ENCODE measurements at places on chromosomes 16 and 17.

DNA sequence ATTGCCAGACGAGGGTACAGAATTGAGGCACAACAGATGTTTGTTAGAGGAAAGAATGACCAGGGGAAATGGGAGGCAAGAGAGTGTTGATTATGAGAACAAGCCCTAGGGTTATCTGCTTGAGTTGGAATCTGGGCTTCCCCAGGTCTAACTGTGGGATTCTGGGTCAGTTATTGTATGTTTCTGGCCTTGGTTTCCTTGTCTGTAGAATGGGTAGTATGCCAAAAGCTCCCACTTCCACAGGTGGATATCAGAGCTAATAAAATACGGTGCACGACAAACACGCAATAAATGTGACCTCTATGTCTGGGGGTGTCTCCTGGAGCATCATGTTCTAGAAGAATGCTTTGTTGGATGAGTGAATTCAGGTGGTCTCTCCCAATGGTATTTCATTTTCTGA lies 517 bp downstream of the TMC5 start:
- DNase-seq, result no peak

DNA sequence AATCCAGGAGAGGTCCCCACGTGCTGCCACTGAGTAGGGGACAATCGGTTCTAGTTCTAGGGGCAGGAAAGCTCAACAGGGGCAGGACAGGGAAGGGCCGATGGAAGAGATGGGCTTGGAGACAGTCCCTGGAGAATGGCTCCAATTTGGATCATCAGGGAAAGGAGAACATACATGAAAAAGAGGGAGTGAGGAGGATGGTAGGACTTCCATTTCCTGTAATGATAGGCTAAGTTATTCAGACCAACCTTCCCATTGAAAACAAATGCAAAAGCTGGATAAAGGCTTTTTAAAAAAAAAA lies 20.4 kb upstream of the GPATCH8 start:
- DNase-seq, result no peak

DNA sequence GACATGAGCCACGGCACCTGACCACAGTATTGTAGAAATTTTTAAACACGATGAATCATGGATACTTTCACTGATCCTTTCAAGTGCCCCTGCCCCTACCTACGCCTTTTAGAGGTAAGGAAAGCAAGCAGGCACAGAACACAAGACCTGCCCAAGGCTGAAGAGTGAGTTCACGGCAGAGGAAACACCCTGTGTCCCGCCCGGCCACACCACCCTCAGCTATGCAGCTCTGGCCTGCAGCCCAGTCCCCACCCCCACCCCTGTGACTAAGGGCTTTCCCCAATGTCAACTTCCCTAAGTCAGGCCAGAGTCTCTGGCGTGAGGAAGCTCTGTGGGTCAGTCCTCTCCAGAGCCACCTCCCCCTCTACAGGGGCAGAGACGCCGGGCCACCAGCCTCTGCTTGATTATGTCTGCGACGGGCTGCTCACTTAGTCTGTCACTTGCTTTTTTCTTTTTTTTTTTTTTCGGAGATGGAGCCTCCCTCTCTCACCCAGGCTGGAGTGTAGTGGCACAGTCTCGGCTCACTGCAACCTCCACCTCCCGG lies 8.4 kb downstream of the SLC16A5 start:
- no peak for DNase-seq

GRCh38 chr17:78925662-78926555 lies 722 bp upstream of the TIMP2 start:
- no peak for DNase-seq

DNA sequence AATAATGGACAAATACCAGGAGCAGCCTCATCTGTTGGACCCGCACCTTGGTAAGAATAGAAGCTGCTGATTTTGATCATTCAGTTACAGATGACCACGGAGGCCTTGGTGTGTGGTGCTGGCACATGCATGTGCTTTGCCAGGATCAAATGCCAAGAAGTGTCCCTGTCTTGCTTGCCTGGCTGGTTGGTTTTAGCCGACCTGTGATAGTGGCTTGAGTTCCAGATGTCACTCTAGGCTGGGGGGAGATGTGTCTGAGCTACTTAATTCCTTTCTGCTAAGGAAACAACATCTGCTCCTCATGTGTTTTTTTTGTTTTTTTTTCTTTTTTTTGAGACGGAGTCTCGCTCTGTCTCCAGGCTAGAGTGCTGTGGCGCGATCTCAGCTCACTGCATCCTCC lies 4.3 kb downstream of the TBCD start:
- DNase-seq, result no peak

DNA sequence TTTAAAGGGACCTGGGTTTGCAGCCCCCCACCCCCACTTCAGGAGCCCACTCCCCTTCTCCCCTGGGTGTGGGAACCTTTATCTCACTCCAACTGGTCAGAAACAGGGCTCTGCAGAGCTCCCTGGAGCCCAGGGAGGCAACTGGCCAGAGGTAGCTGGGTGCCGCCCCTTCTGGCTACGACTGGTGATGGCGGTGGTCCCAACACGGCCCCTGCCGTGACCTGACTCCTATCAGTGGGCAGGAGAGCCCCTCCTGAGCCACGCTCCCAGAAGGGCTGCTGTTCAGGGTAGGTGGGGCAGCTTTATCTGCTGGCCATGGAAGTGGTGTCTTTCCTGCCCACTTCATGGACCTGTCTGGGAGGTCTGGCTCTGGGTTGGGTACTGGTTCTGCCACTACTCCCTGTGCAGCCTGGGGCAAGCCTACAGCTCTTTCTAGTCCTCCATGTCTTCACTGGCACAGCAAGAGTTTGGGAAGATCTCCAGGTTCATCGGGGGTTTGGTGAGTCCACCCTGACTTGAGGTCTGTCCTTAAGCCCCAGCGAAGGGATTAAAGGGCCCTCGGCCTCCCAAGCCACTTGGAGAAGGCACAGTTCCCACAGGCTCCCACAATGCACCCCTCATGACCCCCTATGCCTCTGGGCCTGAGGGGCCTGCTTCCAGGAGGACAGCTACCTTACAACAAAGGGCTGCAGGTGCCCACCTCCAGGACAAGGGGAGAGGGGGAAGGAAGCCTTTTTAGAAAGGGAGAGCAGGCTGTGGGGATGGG lies 5.5 kb upstream of the SREBF1 start:
- DNase-seq, result no peak

- DNase-seq, result no peak
Measured at GRCh38 chr16:10862438-10862837, 14.6 kb upstream of the CIITA start.

DNA sequence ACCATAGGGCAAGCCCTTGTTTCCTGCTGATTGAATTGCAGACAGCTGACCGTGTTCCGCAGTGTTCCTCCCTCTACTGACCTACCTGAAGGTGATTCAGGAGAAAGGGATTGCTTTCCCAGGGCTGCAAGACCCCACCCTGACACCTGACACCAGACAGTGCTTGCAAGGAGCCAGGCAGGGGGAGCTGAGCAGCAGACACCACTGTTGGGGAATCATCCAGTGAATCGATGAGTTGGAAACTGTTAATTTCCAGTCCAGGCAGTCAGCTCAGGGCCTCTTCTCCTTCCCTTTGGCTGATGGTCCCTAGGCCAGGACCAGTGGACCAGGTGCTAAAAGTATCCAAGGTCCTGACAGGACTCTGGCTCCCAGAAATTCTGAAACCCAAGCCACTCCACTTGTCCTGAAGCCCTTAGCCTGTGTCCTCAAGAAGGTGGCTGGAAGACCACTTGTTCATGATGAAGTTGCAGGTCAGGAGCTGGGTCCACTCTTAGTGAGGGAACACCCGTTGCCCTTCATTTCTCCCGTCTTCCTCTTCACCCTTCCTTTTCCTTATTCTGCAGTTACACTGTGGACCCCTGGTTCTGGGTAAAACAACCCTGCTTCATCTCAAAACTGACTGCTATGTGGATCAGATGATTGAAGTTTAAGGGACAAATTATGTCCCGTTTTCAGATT lies 9.5 kb upstream of the UNK start:
- DNase-seq, result no peak

DNA sequence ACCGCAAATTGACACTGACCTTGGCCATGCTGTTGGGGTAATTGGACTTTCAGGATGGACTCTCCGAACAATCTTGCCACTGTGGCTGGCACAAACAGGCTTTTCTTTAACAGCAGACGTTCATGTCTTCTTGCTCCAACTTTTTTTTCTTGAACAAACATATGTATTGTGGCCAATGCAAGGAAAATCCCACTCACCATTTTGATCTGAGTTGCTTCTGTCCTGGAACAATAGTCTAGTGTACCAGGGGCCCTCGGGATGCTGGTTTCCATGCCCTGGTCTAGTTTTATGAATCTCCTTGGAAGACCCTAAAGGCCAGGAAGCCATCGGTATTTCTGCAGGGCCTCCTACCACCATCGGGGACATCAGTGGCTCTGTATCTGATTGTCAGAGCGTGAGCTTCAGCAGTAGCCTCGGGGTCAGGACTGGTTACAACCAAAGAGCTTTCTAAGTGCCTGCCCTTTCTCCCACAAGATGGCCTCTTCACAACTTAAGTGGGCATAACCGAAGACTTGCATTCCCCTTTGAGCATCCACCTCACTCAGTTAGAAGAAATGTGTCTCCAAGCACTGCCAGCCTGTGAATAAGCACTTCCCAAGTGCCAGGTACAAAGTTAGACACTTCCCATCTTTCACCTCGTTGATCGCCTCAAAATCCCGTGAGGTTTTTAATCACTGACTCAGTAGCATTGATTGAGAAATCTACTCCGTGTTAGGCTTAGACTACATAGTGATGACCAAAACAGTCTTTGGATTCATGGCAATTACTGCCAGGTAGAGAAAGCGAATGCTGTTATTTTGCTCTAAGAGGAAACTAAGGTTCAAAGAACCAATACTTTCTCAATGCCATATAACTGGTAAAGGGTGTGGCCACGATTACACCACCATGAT lies 87.0 kb upstream of the TBX2 start:
- DNase-seq, result no peak

DNA sequence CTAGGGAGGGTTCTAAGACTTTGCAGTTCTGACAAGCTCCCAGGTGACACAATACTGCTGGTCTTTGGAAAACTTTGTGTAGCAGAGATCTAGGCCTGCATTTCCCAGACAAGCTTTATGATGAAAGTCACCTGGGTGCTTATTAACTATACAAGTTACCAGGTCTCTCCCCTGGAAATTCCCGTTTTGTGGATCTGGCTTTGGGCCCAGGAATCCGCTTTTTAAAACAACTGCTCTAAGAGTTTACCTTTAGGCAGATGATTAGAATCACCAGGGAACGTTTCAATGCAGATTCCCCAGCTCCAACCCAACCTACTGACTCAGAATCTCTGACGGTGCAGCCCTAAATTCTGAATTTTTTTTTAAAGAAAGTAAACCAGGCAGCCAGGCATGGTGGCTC lies 36.3 kb downstream of the MYH3 start:
- no peak for DNase-seq

- no peak for DNase-seq
Measured at GRCh38 chr17:47905221-47905733, 9.2 kb downstream of the SP2 start.

DNA sequence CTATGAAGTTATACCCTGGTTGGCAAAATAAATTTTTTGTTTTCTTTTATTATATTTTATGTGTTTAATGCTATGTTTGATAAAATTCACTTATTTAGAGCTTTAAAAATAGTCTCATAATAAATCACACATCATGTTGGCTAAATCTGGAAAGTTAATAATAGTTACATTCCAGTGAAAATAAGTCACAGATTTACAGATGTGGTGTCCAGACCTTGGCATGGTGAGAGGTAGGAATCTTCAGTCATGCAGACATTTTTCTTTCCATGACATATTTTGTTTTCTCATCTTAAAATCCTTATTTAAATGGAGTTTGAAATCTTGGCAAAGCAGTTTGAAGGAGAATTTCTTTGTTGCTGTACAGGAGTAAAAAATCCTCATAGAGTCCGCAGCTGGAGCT lies 48.1 kb upstream of the GOSR1 start:
- no peak for DNase-seq
